ENCODE measurements at places on chromosomes 5 and 9.

- DNase-seq, result no peak
Measured at GRCh38 chr5:139767960-139768359, 27.6 kb upstream of the PSD2 start.

- peak; percentile 98 for DNase-seq
Measured at GRCh38 chr5:171387345-171387969, at the start of gene NPM1. Gene NPM1, plus strand, starts transcription at chr5:171387849. Its CDS starts 100 bp downstream, at chr5:171387949.

- peak; percentile 89 for DNase-seq
Measured at GRCh38 chr5:179806250-179807048, at the start of gene MGAT4B. Gene MGAT4B, minus strand, starts transcription at chr5:179806866. Its CDS starts 283 bp downstream, at chr5:179806583.

DNA sequence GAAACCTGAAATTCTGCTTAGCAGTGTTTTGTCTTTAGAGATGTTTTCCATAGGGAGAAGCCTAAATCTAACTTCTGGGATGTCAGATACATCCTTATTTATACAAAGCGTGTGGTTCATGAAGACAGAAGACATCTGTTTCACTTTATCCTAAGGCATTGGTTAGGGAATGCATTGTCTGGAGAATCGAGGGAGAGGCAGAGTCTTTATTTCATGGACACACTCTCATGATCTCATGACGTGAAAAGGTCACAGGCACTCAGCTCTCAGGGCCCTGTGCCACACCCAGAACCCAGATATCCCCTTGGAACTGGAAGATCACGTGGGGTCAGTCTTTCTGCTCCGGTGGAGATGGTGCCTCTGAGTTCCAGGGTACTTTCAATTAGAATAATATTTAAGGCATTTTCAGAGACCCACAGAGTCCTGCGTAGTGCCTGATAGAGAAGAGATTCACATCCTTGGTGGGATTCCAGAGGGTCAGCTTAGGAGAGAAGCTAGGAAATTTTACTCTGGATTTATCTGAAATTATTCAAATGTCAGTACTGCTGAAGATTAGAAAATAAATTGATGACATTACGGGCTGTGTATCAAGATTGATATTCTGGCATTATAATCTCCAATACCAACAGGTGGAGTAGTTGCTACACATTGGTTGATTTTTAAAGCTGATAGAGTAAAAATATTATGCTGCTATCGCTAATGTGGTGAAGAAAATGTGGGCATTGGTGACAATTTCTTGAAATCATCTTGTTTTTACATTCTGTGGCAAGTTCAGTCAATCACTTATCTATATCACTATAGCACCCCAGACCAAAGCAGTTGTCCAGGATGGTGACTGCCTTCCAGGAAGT, 378.3 kb downstream of the MTRR start:
- DNase-seq, result no peak

DNA sequence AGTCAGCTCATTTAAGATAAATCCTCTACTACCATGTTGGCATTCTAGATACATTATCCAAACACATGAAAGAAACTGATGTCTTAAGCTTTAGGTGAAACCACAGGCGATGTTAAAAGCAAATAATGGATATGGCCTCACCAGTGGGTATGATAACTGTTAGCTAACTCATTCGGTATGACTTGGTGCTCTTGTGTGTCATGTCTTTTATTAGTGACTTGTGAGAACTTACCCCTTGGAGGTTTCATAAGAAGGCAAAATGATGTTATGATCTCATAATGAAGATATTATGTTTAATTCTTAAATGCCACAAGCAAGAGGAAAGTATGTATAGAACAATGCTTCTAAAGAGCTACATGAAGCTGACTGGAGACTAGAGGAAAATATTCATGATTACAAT, 1227.0 kb downstream of the EFNA5 start:
- DNase-seq, result no peak

GRCh38 chr5:2014058-2014610, 131.4 kb upstream of the IRX4 start:
- DNase-seq, result no peak

- no peak for DNase-seq
Measured at GRCh38 chr5:76685704-76686103, 30.2 kb upstream of the F2R start.

GRCh38 chr5:136006761-136007251, 22.0 kb upstream of the TGFBI start:
- DNase-seq, result no peak

DNA sequence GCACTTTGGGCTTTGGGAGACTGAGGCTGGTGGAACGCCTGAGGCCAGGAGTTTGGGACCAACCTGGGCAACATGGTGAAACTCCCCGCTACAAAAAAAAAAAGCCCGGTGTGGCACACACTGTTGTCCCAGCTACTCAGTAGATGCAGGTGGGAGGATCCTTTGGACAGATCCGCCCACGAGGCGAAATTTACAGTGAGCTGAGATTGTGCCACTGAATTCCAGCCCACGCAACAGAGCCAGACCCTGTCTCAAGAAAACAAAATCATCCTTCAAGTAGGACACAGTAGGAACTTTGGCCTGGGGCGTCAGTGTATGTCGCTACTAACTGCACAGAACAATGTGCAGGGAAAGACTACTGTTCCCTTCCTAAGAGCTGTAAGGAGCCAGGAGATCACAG, 4.8 kb downstream of the RPS14 start:
- no peak for DNase-seq

GRCh38 chr9:132077881-132078698, 1.6 kb downstream of the MED27 start:
- no peak for DNase-seq

DNA sequence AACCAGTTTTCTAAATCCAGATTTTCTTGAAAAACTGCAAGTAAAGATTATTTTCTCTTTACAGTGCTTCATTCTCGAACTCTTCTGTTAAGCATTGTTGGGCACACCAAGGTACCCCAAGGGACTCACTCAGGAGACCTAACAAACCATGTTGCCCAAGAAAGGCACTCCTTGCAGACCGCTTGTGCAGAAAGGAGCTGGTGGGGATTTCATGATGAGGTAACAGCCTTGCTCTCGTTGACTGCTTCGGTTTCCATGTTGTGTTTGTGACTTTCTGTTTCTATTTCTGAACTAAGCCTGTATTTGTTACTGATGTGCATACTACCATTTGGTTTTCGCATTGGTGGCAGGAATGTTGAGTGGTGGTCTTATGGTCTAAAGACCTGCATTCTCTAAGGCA, 266.6 kb upstream of the DAP start:
- DNase-seq, result no peak

DNA sequence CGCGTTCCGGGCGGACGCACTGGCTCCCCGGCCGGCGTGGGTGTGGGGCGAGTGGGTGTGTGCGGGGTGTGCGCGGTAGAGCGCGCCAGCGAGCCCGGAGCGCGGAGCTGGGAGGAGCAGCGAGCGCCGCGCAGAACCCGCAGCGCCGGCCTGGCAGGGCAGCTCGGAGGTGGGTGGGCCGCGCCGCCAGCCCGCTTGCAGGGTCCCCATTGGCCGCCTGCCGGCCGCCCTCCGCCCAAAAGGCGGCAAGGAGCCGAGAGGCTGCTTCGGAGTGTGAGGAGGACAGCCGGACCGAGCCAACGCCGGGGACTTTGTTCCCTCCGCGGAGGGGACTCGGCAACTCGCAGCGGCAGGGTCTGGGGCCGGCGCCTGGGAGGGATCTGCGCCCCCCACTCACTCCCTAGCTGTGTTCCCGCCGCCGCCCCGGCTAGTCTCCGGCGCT, at the start of gene DAPK1:
TSS of gene DAPK1 (plus strand) at position 264 of the 442 bp plus-strand sequence. CDS start 1,211 bp downstream, outside the sequence.
- DNase-seq, result peak; percentile 92

GRCh38 chr5:93299681-93300308, 281.2 kb downstream of the NR2F1-AS1 start:
- peak; percentile 95 for DNase-seq

- DNase-seq, result no peak
Measured at GRCh38 chr5:67170767-67171166, 25.8 kb downstream of the CD180 start.

GRCh38 chr5:43947935-43948334, 345.0 kb downstream of the NNT start:
- DNase-seq, result no peak

GRCh38 chr5:169914766-169915165, 65.5 kb downstream of the INSYN2B start:
- peak; percentile 64 for DNase-seq

DNA sequence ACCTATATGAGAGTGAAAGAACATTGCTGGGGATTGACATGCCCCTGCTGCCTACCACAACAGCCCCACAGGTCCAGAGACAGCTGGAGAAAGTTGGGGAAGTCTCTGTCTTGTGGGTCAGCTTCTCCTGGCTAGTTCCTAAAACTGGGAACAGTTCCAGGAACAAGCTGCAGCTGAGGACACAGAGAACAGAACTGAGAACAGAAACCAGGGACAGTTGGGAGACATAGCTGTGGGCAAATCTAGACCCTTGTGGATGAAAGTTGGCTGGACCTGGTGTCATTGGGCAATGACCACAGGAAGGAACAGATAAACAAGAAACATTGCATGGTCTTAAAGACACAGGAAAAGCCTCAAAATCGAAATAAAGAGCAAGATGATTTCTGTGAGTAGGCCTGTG, 58.3 kb upstream of the MOCS2 start:
- no peak for DNase-seq

GRCh38 chr5:108634617-108635288, 112.9 kb upstream of the FER start:
- no peak for DNase-seq

DNA sequence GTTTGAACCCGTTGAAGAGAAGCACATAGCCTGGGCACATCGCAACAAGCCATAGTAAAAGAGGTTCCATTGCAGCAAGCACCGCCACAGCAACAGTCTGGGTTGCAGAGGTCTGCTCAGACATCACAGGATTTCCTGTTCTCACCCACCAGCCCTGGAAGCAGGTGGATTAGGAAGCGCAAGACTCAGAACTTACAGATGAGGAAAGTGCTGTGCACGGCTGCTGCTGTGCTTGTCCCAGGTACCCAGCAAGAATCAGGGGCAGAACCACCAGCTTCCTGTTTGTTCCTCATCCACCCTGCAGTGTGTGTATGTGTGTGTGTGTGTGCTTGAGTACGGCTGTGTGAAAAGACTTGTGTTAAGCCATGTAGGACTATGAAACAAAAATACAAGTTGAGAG, 124.7 kb upstream of the IRX2 start:
- no peak for DNase-seq

GRCh38 chr5:78744951-78745534, 96.5 kb upstream of the LHFPL2 start:
- DNase-seq, result no peak

GRCh38 chr5:138632900-138633489, 57.8 kb upstream of the HSPA9 start:
- peak; percentile 90 for DNase-seq

DNA sequence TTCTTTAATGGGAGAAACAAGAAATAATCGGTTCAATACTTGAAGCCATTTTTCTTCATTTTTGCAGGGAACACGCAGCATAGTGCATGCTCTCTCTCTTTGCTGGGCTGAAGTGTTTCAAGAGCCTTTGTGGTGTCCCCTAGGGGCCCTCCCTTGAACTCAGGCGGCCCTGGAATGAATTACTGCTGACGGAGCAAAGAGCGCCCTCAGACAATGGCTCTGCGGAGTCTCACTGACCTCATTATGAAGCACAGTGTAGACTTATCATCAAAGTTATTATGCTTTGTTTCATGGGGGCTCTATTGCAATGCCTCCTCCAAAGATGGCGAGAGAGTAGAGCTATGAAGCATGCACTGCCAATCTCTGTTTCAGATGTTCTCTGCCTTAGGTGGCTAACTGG, 64.8 kb upstream of the ADCY2 start:
- DNase-seq, result peak; percentile 47

DNA sequence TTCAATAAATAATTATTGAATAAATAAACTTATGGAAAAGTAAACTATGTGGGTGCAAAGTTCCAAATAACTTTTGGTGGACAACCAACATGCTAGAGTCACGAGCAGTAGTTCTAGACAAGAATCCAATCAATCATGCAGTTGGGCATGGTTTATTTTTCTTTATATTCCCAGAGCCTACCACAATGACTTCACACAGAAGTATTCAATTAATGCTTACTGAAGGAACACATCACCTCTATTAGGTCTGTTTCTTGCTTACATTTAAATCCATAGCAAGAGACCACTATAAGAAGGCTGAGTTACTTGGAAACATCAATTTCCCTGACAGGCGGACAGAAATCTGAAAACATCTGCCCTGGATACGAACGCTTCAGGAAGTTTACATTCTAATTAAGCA, 214.2 kb downstream of the TMEM232 start:
- no peak for DNase-seq

DNA sequence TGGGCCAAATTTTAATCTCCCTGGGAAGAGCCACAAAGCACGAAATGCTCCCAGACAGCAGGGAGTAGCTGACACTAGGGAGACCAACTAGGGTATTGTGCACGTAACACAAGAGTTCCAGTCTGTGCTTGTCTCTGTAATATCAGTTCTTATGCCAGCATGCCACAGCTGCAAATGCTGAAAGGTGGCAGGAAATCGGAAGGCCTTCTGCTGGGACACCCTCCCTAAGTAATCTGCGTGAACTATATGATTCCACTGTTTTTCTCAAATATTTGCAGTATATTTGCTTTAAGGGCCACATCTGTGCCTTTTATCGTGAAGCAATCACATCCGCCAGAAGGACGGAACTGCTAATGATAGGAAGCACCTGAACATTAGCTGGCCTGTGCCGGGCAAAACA, 12.6 kb downstream of the VLDLR start:
- no peak for DNase-seq

DNA sequence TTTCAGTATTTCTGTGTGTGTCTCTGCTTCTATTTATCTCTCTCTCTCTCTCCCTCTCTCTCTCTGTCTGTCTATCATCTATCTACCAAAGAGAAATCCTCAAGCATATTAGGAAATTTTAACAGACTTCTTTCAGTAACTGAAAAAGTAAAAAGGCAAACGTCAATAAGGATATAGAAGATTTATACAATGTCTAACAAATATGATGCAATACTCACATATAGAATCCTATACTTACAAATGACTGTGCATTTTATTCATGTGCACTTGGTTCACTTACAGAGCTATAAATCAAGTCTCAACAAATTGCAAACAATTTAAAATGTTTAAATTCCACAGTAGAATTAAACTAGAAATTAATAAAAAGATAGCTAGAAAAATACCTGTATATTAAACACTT, 289.0 kb downstream of the PSAT1 start:
- DNase-seq, result no peak

DNA sequence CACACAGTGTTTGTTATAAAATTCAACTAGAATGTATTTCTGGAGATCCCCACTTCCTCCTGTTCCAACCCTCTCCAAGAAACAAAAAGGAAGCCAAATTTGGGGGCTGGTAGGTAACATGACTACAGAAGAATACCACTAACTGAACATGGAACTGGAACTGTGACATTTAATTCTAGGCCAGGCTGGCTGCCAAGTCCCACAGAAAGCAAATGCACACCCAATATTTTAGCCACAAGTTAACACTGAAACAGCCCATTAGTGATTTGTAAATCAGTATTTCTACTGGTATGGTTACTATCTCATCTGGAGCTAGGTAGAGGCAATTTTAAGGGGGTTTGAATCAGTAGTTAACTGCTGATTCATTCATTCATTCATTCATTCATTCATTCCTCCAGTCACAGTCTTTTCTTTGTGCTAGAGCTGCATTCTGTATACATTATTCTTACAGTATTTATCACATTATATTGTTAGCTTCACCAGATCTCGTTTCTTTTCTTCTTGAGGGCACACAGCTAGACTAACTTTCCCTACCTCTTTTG, 131.7 kb upstream of the GDNF start:
- no peak for DNase-seq
